ENCODE measurements at places on chromosomes 6 and 20. TPM values are rescaled to one million over a fixed set of nuclear protein-coding genes. Genes with fewer than 3 reads are reported as not detected.
A peak's percentile ranks its signal among the peaks of the same experiment; 100 is the strongest.

DNA sequence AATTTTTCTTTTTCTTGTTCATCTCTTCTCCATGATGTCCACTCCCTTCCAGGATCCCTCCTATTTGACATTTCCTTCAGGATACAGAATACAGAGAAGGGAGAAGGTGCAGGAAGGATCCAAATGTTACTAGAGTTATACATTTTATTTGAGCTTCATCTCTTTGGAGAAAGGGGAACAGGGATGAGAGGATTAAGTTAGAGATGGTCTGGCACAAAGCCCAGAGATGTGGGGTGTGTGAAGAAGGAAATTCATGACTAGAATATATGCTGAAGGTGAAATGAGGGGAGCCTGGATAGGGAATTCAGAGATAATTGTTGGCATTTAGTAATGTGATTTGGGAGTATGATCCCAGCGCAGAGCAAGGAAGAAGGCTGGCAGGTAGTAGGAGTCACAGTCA, 22.5 kb upstream of the SRPK1 start:
- DNase-seq = no peak

DNA sequence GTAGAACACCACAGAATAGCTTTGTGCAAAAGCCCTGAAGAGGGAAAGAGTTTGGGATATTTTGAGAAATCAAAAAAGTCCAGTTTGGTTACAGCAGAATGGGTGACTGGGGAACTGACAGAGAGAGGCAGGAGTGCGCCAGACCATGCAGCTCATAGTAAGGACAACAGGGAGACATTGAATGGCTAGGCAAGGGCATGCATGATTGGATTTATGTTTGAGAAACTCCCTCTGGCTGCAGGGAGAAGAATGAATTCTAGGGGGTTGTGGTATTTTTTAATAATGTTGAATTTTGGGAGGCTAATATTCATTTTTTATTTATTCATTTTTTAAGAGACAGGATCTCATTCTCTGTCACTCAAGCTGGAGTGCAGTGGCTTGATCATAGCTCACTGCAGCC, 49.9 kb downstream of the TGM2 start:
- no peak for DNase-seq

The C6orf136 gene
- total RNA-seq = 24.5 TPM

GRCh38 chr6:110434961-110435602, 19.7 kb upstream of the DDO start:
- no peak for DNase-seq

- DNase-seq = no peak
Observed at GRCh38 chr6:46760925-46761324, 14.2 kb downstream of the ANKRD66 start.

- no peak for DNase-seq
Observed at GRCh38 chr6:112851146-112851545, 504.0 kb downstream of the RFPL4B start.

- no peak for DNase-seq
Observed at GRCh38 chr6:169326067-169326799, 72.6 kb upstream of the THBS2 start.

DNA sequence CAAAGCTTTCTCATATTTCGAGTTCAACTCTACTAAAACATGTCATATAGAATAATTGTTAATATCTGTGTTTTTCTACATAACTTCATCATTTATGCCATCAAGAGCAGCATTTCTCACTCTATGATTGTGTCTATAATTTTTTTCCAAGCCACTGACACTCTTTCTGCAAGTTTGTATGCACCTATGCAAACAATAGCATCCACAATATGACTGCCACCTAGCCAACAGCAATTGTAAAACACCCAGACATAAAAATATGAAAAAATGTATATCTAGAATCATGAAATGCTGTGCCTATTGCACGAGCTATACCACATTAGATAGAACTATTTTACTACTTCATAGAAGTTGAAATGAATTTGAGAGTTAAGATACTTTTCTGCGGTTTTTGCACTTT, 286.5 kb upstream of the MARCKS start:
- no peak for DNase-seq

DNA sequence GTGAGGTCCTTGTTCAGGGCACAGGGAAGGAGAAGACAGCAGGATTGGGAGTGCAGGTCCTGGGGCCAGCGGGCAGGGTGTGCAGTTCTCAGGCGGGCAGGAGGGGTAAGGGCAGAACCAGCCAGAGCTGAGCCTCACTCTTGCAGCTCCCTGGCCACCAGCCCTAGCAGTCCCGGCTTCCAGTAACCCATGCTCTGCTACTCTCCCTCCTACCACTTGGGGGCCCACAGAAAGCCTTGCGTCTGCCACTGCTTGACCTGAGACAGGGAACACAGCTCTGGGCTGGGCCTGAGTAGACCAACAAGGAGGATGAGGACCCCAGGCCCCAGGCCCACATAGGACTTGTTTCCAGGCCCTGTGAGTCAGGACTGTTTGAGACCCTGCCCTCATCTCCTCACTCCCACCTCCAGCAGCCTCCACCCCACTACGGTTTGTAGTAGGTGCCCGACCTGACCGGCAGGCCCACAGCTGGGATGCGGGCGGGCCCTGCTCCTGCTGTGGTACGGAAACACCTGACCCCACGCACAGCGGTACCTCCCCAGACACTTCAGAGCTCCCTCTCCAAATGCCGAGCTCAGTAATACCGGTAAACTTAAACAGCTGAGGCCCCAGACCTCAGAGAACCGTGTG, 39.2 kb downstream of the KCNK5 start:
- DNase-seq = no peak

DNA sequence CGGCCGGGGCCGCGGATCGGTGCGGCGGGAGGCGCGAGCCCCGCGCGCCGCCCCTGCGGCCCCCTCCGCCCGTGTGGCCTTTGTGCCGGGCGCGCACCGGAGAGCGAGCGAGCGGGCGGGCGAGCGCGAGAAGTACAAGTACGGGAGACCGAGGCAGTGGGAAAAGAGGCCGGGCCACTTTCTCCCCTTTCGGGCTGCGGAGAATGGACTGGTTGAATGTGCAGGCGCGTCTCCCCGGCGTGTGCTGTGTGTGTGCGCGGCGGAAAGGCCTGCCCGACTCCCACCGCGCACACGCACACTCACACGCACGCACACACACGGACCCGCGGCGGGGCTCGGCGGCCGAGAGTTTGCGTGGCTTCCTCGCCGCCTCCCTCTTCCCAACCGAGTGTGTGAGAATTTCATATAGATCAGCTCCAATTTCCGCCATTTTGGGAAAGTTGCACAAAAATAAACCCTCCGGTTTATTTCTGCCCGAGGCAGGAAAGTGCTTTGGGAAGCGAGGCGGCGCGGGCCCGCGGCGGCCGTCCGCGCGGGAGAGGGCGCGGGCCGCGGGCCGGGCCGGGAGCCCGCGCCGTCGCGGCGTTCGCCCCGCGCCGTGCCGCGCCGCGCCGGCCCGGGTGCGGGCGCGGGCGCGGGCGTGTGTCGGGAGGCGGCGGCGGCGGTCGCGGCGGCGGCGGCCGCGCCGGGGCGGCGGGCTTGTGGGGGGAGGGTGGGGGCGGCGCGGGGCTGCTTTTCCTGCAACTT, 1.1 kb downstream of the L3MBTL3 start:
- DNase-seq = peak; percentile 26

GRCh38 chr6:117351521-117351920, 74.2 kb downstream of the ROS1 start:
- DNase-seq = no peak

The KCNS1 gene
- total RNA-seq = not detected

DNA sequence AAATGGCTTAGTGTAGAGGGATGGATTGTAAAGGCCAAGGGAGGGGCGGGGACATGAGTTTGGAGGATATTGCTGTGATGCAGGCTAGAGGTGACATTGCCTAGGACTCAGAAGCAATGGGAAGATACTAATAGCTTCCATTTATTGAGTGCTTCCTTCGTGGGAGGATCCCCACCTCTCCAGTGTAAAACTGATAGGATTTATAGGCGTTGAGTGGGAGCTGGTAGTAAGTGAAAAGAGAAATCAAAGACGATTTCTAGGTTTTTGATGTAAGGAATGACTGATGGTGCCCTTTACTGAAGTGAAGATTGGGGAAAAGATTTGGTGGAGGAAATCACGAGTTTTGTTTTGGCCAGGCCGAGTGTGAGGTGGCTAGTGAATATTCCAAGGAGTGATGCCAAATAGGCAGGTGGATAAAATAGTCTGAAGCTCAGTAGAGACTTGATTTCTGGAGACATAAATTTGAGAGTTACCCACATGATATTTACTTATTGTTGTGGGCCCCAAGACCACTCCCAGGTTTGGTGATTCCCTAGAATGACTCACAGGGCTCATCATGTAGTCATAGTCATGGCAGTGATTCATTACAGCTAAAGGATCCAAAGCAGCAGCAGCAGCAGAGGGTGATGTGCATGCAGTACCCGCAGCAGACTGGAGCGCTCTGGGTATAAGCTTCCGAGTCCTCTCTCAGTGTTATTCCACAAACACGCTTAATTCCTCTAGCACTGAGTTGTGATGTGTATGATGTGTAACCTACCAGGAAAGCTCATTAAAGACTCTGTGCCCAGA, 10.2 kb downstream of the RPRD1B start:
- no peak for DNase-seq

GRCh38 chr20:25063546-25063945, 5.6 kb upstream of the ACSS1 start:
- no peak for DNase-seq

DNA sequence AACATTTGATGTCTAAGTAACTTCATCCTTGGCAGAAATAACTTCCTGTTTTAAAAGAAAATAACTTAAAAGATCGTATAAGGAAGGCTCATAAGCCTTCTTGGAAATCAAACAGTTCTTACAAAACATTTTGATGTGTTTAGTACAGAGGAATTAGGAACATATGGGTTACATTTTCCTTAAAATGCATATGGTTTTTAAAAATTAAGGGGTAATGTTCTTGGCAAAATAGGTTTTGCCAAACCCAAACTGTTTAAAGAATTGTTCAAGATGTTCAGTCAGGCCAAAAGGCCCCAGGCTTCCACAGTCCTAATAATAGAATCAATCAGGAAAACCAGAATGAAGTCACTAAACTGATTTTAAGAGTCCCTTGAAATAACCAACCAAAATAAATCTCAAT, 142.7 kb upstream of the SLC35B3 start:
- no peak for DNase-seq

- peak; percentile 49 for DNase-seq
Observed at GRCh38 chr6:43668151-43669028, 19.2 kb downstream of the MRPS18A start.

GRCh38 chr6:42026540-42026939, 23.8 kb upstream of the TAF8 start:
- DNase-seq = no peak

DNA sequence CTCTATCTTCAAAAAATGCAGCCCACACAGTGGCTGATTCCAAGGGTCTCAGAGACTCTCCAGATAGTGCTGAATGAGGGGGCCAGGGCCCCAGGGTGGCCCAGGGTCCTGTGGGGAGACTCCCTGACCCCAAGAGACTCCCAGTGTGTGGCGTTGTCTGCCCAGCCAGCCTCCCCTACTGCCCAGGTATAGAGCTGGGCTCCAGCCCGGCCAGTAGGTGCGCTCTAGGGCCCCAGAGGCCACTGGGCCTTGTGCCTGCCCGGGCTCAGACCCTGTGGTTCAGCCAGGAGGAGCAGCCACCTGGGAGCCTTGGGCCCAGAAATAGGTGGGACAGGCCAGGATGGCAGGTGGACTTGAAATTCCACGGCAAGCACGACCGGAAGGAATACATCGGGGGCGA, 30.3 kb upstream of the GATA5 start:
- DNase-seq = no peak

DNA sequence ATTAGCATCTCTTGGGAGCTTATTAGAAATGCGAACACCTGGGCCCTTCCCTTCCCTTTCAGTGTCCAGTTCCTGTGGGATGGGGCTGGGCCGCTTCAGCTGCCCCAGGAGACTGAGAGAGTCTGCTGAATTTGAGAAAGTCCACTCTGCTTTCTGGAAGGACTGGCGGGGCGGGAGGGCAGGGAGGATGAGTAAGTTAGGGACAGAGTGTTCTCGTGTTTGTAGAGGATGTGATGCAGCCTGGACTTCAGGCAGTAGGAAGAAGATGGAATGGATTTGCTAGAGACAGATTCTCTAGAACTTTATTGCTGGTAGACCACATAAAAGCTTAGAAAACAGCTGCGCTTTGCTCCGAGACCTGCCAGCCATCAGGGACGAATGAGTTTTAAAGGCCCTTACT, 1.1 kb upstream of the TULP4 start:
- no peak for DNase-seq

DNA sequence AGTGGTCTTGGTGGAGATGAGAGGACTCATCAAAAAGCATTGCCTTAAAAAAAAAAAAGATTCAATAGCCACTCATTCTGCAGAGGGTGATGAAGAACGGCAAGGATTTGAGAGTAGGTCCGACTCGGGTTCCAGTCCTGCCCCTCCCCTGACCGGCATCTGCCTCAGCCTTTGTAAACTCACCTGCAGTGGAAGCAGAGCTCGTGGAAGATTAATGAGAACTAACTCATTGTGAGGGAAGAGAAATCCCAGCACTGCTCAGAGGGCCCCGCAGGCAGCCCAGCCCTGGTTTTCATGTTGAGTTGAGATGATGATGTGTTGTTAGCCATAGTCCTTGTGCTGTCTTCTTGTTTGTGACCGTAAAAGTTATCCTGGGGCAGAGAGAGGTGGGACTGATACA, 59.4 kb downstream of the GCNT2 start:
- no peak for DNase-seq

Data from T-cell (primary cell).